ENCODE measurements at places on chromosomes 2 and 18.
A peak's percentile ranks its signal among the peaks of the same experiment; 100 is the strongest.

- no peak for DNase-seq
Observed at GRCh38 chr18:56721491-56721890, 70.3 kb downstream of the WDR7 start.

- DNase-seq: no peak
Observed at GRCh38 chr2:228701506-228701905, 520.0 kb upstream of the SPHKAP start.

GRCh38 chr2:148257276-148257675, 236.4 kb downstream of the MBD5 start:
- DNase-seq: no peak

GRCh38 chr2:217775920-217776503, 226.8 kb downstream of the TNS1 start:
- no peak for DNase-seq

- DNase-seq: peak; percentile 48
Observed at GRCh38 chr18:13446610-13447461, 228.3 kb downstream of the LDLRAD4 start.

GRCh38 chr2:60998628-60999545, 18.6 kb upstream of the PEX13 start:
- peak; percentile 63 for DNase-seq

- no peak for DNase-seq
Observed at GRCh38 chr2:236576953-236577352, 7.3 kb downstream of the ACKR3 start.

DNA sequence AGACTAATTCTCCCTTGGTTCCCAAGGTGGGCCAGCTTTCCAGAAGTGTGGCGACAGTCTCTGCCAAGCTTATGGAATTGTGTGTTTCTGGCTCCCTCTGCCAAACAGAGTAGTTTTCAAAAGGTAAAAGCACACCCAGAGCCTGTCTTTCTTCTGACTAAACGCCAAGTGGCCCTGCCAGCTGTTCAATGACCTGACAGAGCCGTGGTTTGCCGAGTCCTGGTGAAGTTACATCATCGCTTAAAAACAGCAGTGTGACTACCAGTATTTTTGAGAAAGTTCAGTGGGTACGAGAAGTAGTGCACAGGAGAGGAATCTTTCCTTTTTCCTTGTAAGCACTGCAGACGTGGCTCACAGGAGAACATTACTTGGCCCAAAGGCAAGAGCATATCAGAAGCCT, 1.9 kb downstream of the PER2 start:
- DNase-seq: peak; percentile 8

DNA sequence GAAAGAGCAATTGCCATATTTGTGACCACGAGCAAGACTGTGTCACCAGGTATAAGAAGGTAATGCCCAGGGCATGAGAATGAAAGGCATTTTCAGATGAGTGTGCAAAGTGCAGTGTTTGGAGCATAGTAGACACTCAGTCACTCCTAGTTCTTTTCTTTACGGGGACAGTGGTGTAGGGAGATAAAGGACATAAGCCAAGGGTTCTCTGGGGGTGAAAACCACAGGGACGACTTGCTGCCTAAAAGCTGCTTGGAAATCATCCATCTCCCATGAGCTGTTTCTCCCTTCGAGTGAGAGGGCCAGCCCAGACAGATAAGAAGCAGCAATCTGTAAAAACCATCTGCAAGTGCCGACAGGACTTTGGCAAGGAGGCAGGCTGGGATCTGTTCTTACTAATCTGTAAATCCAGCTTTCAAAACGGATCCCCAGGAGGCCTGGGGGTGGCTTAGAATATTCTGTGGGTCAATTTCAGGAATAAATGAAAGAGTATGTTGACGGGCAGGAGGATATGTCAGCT, 221.6 kb downstream of the LPIN1 start:
- DNase-seq: peak; percentile 49

- no peak for DNase-seq
Observed at GRCh38 chr2:102085238-102085637, 57.3 kb upstream of the IL1R1 start.

GRCh38 chr2:119659601-119660342, 19.2 kb upstream of the TMEM177 start:
- no peak for DNase-seq

DNA sequence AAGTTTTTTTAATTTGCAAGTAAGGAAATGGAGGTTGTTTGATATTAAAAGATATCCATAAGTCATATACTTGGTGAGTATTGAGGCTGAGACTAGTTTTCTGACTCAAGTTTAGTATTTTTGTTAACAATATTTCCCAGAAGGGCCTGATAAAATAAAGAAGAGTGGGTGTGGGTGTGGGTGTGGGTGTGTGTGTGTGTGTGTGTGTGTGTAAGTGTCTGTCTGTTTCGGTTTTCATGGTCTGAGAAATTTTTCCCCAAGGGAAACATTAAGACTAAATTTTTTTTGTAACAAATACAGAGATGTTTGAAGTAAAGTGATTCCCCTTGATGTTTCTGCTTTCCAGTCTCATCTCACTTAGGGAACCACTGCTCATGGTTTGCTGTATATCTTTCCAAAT, 36.5 kb downstream of the PPM1B start:
- no peak for DNase-seq

DNA sequence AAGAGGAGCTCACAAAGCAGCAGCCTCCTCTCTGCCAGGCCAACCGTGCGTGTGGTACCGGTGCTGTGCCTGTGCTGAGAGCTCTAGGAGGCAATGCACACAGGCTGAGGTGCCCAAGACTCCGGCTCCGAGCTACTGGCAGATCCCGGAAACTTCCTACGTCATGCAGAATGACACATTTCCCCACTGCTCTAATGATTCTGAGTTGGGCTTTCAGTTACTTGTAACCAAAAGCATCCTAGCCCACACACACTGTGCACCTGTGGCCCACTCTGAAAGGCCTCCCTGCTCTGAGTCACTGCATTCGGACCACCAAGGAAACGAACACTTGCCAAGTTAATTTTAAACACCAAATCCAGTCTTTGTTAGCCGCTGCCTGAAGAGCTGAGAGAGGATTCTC, 9.3 kb upstream of the RNU4ATAC start:
- no peak for DNase-seq

DNA sequence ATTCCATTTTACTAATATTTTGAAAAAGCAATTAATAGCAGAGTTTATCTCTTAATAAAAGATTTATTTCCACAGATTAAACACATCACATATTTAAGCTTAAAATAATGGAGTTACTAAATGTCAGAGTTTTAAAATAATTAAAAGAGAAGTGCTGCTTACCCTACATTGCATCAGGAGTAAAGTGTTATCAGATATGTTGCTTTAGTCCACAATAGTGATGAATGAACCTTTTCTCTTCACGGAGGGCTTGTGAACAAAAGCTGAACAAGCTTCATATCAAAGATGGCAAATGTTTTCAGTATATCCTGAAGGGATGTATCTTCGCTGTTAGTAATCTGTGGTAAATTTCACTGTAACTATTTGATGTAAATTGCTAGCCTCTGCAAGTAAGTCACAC, 69.4 kb upstream of the TTC27 start:
- DNase-seq: no peak

GRCh38 chr18:63109802-63110201, 209.8 kb downstream of the BCL2 start:
- DNase-seq: peak; percentile 80

GRCh38 chr18:79239631-79240030, 156.1 kb upstream of the NFATC1 start:
- DNase-seq: no peak

DNA sequence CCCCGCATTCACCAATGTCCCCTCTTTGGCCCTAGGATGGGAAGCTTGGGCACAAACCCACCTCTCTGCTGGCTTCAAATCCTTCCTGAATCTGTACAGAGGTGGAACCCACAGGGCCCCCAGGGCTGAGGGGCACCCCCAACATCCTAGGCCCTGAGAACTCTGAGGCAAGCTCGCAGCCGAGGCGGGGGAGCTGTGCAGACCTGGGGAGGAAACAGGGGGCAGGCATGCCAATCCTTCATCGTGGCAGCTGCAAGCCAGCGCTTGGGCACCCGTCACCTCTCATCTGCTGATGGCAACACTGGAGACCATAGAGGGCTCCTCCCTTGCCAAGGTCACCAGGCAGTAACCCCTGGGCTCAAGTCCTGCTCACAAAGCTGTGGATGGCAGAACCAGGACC, 10.8 kb downstream of the ECEL1 start:
- DNase-seq: no peak

DNA sequence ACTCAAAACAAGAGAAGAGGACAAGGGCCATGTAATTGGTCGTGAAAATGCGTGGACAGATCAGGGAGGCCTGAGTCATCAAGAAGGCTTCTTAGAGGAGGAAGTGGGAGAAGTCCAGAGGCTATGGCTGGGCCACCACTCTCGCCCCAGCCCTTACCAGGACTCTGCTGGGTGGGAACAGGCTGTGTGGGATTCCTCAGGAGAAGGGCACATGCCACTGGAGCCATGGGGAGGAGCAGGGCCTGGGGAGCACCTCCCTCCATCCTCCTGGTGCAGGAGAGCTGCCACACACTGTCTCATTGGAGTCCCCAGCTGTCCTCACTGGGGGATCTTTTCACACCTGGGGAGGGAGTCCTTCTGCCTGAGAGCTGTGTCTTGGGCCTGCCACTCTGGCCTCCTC, 9.4 kb upstream of the RALB start:
- no peak for DNase-seq

- no peak for DNase-seq
Observed at GRCh38 chr2:107340955-107341354, 455.0 kb upstream of the ST6GAL2 start.

GRCh38 chr2:239679755-239680154, 278.9 kb upstream of the HDAC4 start:
- no peak for DNase-seq

- peak; percentile 25 for DNase-seq
Observed at GRCh38 chr2:112582314-112582746, 2.1 kb upstream of the CHCHD5 start.
